ENCODE measurements at places on chromosomes 5 and 9. TPM values are rescaled to one million over a fixed set of nuclear protein-coding genes. Genes with fewer than 3 reads are reported as not detected.

GRCh38 chr9:115944166-115944948 is 209.2 kb upstream of the PAPPA start:
- DNase-seq, result peak; percentile 100

The OMD gene
- not detected for total RNA-seq

The CYLC2 gene
- not detected for total RNA-seq

GRCh38 chr5:128667751-128668150 is 129.7 kb upstream of the FBN2 start:
- DNase-seq, result no peak

The CARTPT gene
- total RNA-seq, result not detected

DNA sequence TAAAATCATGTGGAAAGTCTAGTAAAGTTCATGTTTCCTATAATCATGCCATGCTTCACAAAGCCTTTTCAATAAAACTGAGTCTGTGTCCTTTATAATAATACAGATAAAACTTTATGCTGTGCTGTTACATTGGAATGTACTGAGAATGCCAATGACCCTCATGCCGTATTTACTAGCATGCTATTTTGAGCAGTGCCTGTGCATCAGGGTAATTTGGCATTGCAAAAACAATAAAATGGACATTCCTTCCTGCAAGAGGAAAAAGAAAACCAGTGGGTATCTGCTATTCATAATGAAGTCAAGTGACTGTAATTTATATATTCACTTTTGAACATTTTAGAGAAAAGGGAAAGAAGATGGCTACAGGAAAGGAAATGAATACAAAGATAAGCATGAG is 159.0 kb downstream of the PBX3 start:
- DNase-seq, result peak; percentile 54

DNA sequence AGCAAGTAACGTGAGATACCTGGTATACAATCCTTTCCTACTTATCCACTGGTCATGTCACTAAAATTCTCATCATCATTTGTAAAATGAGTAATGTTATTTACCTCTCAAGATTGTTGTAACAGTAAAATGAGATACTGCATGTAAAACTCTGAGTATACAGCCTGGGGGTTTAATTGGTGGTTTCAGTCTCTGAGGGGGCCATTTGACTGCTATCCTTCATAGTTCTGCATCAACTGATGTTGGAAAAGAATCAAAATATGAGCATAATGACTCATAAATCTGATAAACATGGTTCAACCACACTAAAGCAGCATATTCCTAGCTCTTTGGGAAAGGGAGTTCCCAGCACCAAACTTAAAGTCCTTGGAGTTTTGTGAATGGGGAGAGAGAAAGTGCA is 181.0 kb upstream of the GHR start:
- DNase-seq, result no peak

The FGF1 gene
- total RNA-seq, result 7.7 TPM

DNA sequence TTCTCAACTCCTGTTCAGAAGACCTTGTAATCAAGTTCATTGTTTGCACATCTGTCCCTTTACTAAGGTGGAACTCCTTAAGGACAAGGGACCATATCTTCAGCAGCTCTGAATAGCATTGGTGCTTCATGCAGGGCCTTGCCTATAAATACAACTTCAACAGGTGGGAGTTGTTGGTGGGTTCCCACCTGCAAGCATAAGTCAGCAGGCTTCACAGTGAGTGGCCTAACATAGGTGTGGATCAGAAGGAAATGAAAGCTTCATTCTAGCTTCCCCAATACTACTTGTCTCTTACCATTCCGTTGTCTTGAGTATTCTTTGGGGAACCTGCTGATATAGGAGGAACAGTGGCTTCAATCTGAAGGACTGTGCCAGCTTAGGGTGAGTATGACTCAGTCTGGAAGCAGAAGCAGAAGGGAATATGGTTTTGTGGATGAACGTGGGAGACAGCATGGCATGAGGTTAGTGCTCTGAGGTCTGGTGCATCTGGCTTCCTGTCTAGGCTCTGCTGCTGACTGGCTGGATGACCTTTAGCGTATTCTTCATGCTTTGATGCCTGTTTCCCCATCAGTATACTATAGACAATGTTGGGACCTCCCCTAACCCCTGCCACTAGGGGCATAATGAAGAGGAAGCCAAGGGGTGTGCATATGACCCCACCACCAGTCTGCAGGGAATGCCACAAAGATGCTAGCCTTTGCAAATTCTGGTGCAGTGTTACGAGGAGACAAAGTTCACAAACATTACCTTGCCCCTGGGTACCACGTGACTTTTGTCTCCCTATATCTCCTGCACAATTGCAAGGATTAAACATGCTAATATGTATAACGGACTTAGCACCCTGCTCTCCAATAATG is 192.3 kb downstream of the PALM2AKAP2 start:
- no peak for DNase-seq

DNA sequence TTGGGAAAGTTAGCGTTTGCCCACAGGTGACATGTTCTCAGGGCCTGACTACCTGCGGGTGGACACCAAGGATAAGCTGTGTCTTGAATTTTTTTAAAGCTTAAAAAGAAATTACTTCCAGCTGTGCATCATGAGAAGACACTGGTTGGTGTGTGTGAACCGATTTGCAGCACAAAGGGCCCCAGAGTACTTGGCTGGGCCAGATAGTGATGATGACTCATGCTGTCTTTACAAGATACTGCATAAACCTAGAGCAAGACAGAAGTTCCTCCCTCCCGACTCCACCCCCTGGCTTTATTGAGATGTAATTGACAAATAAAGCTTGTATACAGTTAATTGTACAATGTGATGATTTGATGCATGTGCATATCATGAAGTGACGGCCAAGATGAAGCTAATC is 212.8 kb downstream of the NXNL2 start:
- peak; percentile 96 for DNase-seq

DNA sequence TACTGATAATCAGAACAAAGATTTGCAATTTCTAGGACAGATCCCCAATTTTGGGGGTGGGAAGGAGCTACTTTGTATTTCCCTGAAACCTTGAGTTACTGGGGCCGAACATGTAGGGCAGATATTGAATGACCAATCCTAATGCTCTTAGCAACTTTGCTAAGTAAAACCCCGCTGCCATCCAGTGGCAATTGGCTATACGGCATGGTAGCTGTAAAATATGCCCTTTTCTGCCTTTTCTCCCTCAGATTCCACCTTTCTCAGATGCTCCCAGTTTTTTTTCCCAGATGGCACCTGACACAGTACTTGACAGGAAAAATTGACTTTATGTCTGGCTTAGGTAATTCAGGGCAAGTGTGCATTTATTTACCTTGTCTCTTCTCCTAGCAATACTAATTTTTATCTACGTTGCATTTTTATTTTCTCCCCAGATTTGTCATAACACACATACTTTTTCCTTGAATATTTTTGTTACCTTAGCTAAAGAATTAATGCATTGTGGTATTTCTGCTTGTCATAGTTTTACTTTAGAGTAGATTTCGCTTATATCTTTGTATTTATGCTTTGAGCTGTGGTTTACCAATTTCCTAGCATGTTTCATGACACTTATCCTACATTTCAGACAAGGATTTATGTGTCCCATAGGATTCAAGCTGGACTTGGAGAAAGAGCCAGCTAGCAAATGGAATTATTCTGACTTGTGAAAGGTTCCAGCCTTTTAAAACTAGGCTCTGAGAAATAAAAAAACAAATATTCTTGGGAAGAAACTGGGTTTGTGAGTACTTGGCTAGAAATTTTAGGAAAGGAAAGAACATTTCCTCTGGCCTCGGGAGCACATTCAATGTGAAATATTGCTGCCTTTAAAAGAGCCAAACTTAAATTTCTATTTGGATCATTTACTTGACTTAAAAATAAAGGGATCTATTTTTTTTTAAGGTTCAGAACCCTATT is 37.4 kb downstream of the PIK3R1 start:
- peak; percentile 78 for DNase-seq

The CDH6 gene
- total RNA-seq, result 232 TPM

DNA sequence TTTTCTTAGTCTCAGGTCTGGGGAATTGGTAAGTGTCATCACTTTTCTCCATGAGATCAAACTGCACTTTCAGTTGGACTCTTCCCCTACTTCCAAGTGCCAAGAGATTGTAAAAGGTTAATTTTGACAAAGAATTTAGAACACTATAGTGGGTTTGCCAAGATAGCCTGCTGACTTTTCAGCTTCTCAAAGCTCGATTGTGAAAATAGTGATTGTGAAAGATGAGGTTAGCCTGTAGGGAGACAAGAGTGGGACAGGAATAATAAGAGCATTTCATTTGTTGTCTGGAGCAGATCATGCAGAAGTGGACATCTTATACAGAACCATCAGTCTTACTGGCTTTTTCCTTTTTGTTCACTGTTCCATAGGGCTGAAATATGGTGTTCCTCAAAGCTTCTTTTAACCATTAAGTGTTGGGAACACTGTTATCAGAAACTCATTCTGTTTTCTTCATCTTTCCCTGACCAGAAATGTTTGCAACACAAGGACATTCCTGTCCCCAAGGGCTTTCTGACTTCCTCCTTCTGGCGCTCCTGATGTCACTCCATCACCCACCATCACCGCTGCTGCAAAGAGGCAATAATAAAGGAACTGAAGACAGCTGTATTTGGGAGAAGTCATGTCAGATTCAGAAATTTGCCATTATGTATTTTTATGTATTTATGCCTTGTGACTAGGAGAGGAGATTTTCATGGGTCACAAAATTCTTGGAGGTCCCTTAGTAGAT is 11.6 kb upstream of the SPTAN1 start:
- no peak for DNase-seq

DNA sequence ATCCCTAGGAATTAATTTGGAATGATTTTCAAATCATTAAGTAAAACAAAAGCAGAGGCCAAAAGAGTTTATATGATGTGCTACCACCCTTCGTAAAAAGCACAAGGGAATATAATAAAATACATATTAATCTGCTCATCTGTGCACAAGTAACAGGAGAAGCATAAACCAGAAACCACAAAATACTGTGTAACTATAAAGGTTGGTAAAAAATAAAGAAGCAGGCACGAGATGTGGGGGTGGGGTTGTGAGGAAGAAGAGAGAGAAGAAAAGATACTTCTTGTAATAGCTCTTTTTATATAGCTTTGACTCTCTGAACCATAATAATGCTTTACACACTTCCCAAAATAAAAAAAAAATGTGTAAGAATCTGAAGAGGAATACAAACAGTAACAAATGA is 214.9 kb upstream of the EFNA5 start:
- no peak for DNase-seq

The GGTA1 gene
- not detected for total RNA-seq

GRCh38 chr5:73859696-73860095 is 233.7 kb downstream of the ARHGEF28 start:
- DNase-seq, result no peak

The GABRA1 gene
- total RNA-seq, result not detected

The TUSC1 gene
- total RNA-seq, result 2.0 TPM

DNA sequence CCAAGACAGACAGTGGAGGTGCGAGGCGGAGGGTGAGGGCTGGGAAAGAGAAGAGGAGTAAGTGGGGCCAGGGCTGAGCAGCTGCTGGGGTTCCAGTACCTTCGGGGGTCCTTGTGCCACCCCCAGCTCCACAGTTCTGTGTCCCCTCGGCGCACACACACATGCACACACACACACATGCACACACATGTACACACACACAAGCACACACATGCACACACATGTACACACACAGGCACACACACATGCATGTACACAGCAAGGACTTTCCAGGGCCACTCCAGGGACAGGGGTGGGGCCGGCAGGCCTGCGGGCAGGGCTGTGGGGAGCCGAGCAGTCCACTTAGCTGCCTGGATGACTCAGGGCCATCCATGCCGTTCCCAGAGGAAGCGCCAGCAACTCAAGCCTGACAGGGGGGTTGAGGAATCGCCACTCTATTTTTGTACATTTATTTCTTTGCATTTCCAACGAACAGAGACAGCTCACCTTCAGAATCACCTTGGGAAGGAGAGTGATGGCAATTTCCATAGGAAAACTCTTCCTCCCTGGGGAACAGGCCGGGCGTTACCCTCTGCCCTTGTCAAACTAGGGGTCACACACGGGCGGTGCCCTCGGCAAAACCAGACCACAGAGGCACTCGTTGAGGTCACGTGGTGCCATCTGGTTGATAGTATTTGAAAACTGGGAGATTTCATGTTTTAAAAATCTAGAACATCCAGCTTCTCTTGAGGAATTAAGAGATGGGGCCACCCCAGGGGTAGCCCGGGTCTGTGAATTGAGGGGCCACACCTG is 135.7 kb downstream of the ADAMTS2 start:
- DNase-seq, result peak; percentile 74

- no peak for DNase-seq
Observed at GRCh38 chr9:78997296-78997695, 574.5 kb upstream of the TLE4 start.

DNA sequence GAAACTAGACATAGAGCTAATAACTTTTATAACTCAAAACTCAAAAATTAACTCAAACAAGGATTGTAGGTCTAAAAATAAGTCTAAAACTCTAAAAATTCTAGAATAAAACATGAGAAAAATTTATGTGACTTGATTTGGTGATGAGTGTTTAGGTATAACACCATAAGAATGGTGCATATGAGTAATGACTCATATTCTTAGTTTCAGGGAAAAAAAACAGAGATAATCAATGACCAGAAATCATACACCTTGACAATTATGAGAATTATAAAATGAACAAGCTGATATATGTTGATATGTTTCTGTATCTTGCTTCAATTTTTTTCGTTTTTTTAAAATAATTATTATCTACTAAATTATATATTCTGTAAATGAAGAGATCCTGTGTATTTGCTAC is 541.2 kb downstream of the PTPRD start:
- DNase-seq, result no peak

DNA sequence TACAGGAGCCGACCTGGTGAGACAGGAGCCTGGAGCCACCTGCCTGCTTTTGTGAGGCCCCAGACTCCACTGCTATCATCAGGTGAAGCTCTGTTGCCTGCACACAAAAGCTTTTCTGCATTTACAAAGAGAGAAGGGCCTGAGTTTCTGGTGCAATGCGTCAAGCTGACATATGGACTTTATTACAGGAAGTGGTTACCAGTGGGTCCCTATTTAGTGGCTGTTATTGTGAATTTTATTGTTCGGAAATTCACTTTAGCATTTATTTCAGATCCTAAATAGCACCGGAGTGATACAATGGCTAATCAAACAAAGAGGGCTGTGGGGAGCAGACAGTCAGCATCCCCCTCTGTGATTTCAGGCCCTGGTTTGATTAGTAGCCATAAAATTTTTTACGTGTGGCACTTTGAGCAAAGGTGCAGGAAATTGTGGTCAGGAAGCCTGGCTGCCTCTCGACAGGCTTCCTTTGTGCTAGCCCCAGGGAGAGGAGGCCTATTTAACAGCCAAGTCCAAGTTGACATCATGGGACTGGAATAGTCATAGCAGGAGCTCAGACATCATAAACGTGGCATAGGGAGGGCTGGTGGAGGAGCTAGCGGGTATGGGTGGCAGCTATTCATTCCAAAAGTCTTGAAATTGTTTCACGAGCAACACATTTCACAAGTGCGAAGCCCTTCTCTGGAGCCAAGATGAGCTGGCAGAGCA is 8.4 kb downstream of the TGFBI start:
- DNase-seq, result peak; percentile 53

- no peak for DNase-seq
Observed at GRCh38 chr5:160626322-160626721, 204.7 kb downstream of the PTTG1 start.

- no peak for DNase-seq
Observed at GRCh38 chr9:120536949-120537640, 42.9 kb downstream of the CDK5RAP2 start.

- no peak for DNase-seq
Observed at GRCh38 chr5:68679041-68679440, 414.8 kb upstream of the SLC30A5 start.

Data from IMR-90 (cell line).